ENCODE measurements at places on chromosomes 6 and 20.

GRCh38 chr6:32154514-32155161 lies 697 bp downstream of the PPT2 start:
- DNase-seq, result no peak

GRCh38 chr20:21623781-21624094 lies 81.7 kb upstream of the PAX1 start:
- DNase-seq, result no peak

- no peak for DNase-seq
Measured at GRCh38 chr6:49849213-49849907, 17.0 kb downstream of the CRISP1 start.

DNA sequence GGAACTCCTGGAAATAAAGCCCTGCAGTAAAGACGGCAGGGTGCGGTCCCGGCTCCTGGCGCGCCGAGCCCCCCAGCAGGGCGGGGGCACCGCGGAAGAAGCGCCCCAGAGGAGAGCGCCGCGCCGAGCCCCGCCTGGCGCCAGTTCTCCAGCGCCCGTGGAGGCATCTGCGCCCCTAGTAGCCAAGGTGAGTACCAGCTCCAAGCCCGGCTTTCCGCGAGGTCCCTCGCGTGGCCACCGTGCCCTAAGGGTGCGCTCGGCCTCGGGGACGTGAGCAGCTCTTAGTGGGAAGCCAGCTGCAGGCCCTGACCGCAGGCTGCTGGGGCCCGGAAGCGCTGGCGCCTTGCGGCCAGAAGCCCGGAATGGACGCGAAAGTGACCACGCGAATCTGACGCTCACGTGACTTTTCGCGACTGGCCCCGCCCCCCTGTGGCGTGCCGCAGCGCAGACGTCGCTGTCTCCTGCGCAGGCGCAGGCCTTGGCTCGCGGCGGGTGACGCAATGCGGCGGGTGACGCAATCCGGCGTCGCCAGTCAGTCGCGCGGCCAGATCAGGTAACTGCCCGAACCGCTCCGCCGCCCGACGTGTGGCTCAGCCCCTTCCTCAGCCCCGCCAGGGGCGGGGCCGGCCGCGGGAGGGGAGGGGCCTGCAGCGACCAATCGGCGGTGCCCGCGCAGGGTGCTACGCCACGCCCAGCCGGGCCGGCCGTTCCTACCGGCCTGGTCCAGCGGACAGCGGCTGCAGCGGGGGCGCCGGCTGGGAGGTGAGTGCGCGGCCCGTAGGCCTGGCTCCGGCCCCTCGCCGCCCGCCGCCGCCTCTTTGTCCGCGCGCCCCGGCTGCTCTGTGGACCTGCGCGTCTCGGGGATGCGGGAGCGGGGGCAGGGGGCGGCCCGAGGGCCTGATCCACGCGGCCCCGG lies at the start of gene GZF1:
Gene GZF1, plus strand, starts transcription at position 707 of the 916 bp plus-strand sequence. CDS start 2,202 bp downstream, outside the sequence.
- DNase-seq, result peak; percentile 81

DNA sequence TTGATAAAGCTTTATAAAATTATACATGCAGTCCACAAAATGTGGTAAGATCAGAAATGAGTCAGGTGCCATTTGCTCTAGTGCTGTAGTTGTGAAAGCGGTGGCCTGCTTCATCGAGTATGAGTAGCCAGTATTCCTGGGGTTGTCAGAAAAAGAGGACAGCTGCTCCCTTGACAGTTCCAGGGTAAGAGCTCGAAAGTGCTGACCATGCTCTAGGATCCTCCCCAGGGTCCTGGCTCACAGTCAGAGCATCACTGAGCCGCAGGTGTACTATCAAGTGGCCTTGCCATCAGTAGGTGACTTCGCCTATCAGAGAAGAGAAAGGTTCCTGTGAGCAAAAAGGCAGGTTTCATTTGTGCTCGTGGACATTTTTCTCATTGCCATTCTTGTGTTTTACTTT lies 3.6 kb downstream of the BTBD3 start:
- no peak for DNase-seq

DNA sequence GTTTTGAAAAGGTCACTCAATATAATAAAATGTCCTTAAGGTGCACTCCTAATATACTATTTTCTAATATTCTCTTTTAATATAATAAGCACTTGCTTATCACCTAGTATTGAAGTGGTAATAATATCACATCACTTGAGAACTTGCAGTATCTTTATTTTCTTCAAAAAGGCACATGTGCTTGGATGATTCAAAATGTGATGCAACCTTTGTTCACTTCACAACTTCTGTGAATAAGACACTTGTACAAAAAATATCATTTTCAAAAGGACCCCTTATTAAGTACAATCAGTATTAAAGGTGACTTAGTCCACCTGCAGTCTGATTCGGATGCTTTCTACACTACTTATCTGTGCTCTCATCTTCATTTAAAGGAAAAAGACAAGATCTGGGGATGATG lies 3.4 kb downstream of the PRELID3B start:
- no peak for DNase-seq

DNA sequence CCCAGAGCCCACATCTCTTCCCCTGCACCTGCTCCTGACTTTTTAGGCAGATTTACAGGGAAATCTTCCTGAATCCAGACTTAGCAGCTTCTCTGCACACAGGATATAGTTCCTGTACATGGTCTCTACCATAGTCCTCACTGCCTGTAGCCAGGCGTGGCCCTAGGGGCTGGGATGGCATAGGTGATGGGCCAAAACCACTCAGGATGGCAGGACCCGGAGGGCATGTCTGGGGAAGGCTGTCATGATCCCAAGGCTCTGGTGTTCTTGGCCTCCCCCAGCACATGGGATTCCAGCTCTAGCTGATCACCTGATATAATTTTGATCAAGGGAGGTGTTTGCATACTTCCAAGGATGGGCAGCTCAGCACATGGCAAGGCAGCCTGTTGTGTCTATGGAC lies 58.0 kb downstream of the TOX2 start:
- no peak for DNase-seq

- DNase-seq, result no peak
Measured at GRCh38 chr6:15337582-15337981, 91.7 kb downstream of the JARID2 start.

DNA sequence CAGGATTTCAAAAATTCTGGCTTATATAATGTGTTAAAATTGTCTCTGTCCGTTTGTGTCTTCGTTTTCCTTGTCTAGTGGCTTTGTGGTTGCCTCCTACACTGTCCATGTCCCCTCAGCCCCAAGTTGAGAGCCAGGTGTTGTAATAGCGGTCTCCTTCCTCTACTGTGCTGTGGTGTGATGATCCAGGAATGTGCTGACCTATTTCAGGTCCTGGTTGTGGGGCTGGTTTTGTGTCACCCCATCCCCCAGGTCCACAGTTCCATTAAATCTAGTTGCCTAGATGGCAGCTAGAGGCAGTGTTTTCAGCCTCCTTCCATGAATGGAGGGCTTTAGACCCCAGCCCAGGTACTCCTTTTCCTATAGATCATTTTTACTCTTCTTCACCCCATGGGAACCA lies 128.7 kb downstream of the DNAH8 start:
- no peak for DNase-seq

DNA sequence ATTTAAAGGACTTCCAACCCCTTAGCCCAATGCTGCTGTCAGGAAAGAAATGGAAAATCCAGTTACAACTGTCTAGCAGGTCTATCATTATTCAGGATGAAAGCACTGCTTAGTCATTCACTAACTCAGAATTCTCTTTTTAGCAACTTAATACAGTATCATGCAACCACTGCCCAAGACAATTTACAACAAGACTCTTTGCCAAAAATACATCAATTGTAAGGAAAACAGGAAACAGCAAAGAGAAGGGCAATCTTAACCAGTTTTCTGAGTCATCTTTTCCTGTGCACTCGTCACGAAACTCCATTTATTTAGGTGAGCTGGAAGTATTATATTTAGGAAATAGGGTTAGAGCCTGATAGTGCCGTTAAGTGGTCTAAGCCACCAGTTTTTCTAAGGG lies 1197.7 kb upstream of the CITED2 start:
- DNase-seq, result no peak

- no peak for DNase-seq
Measured at GRCh38 chr20:5657190-5657875, 92.9 kb upstream of the SHLD1 start.

GRCh38 chr20:56439771-56440291 lies 27.8 kb downstream of the CASS4 start:
- DNase-seq, result no peak

GRCh38 chr6:6612308-6612707 lies 23.8 kb downstream of the LY86 start:
- DNase-seq, result no peak

GRCh38 chr6:45610832-45611231 lies 233.1 kb upstream of the SUPT3H start:
- DNase-seq, result no peak

DNA sequence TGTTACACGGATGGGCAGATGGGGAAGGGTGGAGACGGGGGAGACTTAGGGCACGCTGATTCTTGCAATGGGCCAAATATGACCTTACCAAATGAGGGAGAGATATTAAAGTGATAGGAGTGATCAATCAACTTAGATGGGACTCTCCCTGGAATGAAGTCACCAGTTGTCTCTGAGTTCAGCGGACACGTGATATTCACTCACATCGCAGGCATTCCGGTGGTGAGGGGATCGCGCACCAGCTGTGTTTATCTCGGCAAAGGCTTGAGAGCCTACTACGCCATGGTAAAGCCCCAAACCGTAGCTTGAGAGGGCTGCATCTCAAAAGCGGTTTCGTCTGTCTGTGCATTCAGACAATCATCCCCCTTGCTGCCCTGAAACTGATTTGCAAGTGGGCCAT lies 5.5 kb downstream of the BMP7 start:
- no peak for DNase-seq

DNA sequence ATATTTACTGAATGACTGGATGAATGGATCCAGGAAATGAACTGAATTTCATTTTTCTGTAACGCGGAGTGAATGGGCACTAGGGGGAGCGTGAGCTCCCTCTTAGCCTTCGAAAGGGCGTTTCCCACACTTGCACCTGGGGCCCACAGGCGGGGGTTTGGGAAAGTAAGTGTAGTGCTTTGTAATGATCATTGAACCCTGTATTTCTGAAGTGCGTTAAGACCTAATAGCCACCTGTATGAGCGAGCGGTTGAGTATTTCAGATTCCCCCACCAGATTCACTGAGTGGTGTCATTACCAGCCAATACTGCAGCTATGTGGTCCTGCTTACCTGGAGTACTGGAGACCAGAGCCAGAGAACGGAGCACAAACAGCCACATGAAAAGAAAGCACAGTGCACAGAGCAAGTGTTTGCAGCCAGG lies 10.5 kb downstream of the SYTL3 start:
- DNase-seq, result no peak

GRCh38 chr6:13992417-13993055 lies 67.8 kb downstream of the RNF182 start:
- DNase-seq, result no peak

GRCh38 chr6:84546427-84546914 lies 217.9 kb downstream of the TBX18 start:
- DNase-seq, result no peak

GRCh38 chr6:18600255-18600654 lies 213.1 kb downstream of the RNF144B start:
- no peak for DNase-seq

GRCh38 chr6:132698608-132699007 lies 15.2 kb downstream of the VNN1 start:
- no peak for DNase-seq

GRCh38 chr6:118905851-118906250 lies 11.9 kb downstream of the ASF1A start:
- no peak for DNase-seq

GRCh38 chr6:68880050-68880813 lies 245.2 kb downstream of the ADGRB3 start:
- DNase-seq, result no peak

GRCh38 chr6:69146385-69146784 lies 511.3 kb downstream of the ADGRB3 start:
- DNase-seq, result no peak

- no peak for DNase-seq
Measured at GRCh38 chr6:2756687-2757224, 6.0 kb upstream of the MYLK4 start.

DNA sequence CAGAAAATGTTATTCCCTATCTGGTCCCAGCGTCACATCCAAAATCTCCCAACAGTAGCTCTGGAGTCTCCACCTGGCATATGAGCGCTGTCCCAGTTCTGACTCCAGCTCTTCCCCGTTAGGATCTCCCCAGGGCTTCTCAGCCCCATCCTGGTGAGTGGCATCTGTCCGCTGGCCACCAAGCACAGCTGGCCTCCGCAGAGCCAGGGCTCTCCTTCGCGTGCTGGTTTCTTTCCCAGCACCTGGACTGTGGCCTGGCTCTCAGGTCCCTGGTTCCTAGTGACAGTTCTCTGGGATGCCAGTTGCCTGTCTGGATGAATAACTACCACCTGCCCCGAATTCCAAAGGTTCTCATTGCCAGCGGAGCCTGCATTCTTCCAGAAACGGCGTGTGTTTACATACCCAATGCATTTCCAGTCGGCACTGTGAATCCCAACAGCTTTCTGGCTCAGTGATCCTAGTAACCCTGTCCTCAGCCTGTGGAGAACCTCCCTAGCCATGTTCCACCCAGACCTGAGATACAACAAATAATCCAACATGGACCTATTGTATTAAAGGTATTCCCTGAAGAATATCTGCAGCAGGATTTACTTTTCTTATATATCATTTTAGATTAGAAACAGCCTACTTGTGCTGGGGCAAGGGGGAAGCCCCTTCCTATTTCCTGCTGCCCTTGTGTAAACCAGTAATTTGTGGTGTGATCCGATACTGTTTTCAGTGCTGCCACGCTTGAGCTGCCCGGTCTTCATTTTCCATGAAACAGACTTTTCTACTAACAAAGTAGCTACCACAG lies 69.9 kb upstream of the PDE10A start:
- DNase-seq, result no peak

DNA sequence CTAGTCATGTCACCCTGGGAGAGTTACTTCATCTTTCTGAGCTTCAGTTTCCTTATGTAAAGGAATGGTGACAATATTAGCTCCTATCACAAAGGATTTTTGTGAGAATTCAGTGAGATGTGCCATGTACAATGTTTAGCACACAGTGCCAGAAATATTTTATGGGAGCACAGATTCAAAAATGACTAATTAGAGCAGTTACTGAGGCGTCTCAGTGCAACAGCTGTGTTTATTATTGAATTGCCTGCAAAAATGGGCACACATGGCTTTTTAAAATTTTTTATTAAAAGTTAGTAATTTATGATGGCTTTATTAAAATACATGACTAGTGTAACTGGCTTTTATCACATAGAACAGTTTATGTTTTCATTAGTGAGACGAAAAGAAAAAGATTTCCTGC lies 134.3 kb upstream of the AHI1 start:
- DNase-seq, result no peak

Measured in caudate nucleus (tissue), 63 donors.